ENCODE measurements at places on chromosomes 13 and 19. TPM values are rescaled to one million over a fixed set of nuclear protein-coding genes. Genes with fewer than 3 reads are reported as not detected.

- H3K4me3 ChIP-seq: peak overlapping the region; percentile 59
- no peaks in the 10 kb centered on the region for H3K36me3 ChIP-seq
- DNase-seq: peak; percentile 62
Measured at GRCh38 chr13:110116072-110116487, 190.9 kb downstream of the COL4A1 start.

Gene POGLUT2
- 12.0 TPM for total RNA-seq

Gene KISS1R
- not detected for total RNA-seq

Gene SGCG
- not detected for total RNA-seq
